ENCODE measurements at places on chromosomes 12 and 14.
A peak's percentile ranks its signal among the peaks of the same experiment; 100 is the strongest.

- DNase-seq = peak; percentile 14
Observed at GRCh38 chr14:88029500-88029899, 24.6 kb downstream of the GPR65 start.

DNA sequence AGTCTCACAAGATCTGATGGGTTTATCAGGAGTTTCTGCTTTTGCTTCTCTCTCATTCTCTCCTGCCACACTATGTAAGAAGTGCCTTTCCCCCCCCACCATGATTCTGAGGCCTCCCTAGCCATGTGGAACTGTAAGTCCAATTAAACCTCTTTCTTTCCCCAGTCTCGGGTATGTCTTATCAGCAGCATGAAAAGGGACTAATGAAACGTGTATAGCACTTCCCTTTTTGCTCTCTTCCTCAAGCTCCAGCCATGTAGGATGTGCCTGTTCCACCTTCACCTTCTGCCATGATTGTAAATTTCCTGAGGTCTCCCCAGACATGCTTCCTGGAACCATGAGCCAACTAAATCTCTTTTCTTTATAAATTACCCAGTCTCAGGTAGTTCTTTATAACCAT lies 7.0 kb upstream of the CRACR2A start:
- no peak for DNase-seq

- DNase-seq = no peak
Observed at GRCh38 chr14:91893669-91894068, 26.3 kb upstream of the TC2N start.

GRCh38 chr14:91817566-91818325 lies 49.6 kb downstream of the TC2N start:
- DNase-seq = peak; percentile 53

GRCh38 chr12:90149453-90149852 lies 440.8 kb upstream of the ATP2B1 start:
- no peak for DNase-seq

GRCh38 chr12:47433876-47434275 lies 272.0 kb downstream of the RPAP3 start:
- DNase-seq = no peak

GRCh38 chr12:74129702-74130101 lies 407.9 kb upstream of the ATXN7L3B start:
- DNase-seq = no peak
